Cerebellar nuclear complex (tissue), 1 donor: ENCODE measurements at places on chromosomes 16 and 17.

- DNase-seq, result no peak
These were observed 26.9 kb upstream of the LITAF start for GRCh38 chr16:11613381-11614303.

DNA sequence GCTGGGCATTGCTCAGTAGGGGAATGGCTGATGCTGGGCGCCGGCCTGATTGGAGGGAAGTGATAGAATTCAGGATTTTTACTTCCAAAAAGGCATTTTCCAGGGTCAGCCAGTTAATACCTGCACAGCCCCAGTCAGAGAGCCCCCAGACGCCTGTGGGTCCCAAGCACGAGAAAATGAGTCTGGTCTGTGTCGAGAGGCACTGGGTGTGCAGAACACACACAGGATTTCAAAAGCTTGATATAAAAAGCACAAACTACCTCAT, 164.6 kb upstream of the TNRC6C start:
- no peak for DNase-seq

DNA sequence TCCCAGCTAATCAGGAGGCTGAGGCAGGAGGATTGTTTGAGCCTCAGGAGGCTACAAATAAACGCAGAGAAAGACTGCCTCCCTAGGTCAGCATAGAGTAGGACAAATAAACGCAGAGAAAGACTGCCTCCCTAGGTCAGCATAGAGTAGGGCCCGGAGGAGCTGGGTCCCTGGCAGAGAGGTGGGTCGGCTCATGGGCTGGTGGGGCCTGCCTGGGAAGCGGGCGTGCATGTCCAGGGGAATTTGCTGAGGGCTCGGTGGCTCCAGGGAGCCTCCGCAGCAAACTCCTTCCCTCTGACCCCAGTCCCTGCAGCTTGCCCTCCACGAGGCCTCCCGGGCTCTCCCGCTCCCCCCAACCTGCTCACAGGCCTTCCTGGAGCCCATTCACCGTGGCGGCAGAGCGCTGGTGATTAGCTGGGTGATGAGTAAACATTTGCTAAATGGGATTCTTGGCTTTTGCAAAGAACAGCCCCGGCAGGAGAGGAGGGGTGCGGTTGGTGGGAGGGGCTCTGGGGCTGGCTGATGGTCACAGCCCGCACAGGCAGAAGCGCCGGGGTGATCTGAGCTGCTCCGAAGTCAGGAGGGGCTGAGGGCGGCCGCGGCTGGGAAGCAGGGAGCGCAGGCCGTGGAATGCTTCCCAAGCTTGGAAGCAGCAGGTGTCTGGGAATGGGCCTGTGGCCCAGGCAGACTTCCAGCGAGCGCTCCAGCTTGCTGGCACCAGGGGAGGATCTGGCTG, 93.1 kb downstream of the RTN4RL1 start:
- DNase-seq, result peak; percentile 54

DNA sequence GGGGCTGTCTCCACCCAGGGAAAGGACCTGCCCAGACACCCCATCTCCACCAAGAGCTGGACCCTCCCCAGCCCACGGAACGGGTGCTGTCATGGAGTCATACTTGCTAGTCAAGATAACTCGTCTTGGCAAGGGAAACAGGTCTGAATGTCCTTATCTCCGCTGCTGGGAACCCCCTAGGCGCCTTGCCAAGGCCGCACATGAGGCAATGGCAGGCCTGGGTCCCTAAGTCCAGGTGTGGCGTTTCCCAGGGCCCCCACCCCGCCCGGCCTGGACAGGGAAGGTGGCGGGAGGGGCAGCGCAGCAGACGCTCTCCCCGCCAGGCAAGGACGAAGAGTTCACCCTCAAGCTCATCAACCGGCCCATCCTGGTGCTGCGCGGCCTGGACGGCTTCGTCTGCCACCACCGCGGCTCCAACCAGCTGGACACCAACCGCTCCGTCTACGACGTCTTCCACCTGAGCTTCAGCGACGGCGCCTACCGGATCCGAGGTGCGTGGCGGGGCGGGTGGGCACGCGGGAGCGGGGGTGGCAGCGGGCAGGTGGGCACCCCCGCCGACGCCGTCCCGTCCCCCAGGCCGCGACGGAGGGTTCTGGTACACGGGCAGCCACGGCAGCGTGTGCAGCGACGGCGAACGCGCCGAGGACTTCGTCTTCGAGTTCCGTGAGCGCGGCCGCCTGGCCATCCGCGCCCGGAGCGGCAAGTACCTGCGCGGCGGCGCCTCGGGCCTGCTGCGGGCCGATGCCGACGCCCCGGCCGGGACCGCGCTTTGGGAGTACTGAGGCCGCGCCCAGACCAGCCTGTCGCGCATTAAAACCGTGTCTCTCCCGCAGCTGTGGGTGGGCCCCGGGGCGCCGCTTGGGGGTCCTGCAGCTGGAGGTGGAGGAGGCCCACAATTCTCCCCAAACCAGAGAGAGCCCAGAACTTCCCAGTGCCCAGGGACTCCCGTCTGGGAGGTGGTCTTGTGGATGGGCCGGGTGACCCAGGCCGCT, 8.4 kb downstream of the FSCN2 start:
- no peak for DNase-seq

- DNase-seq, result no peak
These were observed 9.8 kb downstream of the MYO1C start for GRCh38 chr17:1482680-1483079.

DNA sequence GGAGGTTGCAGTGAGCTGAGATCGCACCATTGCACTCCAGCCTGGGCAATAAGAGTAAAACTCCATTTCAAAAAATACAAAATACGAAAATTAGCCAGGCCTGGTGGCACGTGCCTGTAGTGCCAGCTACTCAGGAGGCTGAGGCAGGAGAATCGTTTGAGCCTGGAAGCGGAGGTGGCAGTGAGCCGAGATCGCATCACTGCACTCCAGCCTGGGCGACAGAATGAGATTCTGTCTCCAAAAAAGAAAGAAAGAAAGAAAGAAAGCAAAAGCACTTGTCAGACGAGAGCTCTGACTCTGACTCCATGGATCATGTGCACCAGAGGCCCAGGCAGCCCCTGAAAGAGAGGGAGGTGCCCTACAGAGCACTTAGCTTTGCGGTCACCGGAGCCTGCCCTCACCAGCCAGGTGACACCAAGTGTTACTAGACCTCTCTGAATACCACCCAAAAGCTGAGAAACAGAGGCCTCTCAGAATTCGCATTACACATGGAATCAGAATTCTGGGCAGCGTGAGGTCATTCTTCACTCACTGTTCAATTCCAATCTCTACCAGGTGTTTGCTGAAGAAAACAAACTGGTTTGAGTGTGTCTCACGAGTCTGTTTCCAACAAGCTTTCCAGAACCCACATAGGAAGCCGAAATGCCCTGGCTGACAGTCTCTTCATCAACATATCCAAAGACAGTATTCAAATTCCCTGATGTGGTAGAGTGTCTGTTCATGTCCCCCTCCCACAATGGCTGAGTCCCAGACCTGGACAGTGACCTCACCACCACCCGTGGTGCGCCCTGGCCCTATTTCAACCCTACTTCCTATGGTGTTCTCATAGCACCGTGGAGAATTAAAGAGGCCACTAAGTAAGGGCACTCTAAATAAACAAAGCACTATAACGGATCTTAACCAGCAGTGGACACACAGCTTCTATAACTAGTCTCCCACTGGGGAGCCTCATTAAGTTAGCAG, 1.5 kb downstream of the FLCN start:
- DNase-seq, result no peak

DNA sequence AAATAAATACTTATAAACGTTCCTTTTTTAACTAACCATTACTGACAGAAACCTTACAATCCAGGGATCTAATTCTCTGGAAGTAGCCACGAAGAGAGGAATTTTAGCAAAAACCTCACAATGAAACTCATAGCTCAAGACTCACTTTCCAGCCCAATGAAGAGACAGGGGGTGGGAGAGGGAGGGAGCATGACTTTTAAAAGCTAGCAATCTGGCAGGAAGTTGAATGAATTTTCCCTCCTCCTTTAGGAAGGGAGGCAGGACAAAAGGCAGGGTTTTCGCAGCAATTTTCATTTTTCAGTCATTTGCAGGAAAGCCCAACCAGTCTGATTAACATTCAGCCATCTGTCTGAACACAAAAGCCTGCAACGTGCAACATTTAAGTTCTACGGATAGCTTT, 381.5 kb upstream of the PSMD7 start:
- DNase-seq, result no peak

DNA sequence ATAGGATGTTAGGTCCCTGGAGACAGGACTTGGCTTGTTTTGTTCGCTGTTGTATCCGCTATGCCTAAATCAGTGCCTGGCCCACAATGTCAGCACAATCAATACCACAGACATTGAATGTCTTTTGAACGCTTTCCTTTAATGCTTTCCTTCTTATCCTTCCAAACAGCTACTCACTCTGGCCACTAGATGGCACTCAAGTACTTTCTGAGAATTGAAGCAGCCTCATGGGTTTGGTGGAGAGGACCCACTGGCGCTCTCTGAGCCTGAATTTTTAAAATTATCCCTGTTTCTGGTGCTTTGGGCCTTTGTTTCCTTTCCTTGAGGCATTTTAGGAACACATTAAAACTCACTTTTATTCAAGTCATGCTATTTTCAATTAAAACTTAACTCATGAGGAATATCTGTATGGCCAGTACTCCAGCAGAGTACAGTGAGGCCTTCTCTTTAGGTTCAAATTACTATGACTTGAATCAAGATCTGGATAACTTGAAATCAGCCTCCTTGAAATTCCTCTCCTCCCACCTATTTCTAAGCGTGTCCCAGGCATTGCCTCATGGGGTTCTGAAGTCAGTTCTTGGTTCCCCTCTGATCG, 3.2 kb upstream of the NLRP1 start:
- peak; percentile 15 for DNase-seq

DNA sequence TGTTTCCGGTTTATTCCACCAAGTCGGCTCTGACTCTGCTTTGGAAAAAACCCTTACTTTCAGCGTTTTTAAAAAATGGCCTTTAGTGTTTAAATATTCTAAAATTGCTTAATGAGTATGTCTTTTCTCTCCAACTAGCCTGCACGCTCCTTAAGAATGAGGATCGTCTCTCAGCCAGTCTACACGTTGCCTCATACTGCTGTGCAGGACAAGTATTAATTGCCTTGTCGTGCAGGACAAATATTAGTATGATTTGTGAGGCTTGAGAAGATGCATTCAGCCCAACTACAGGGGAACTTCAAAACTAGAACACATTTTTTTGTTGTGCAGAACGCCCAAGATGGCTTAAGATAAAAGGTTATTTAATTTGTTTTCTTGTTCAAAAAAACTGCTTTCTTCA, 61.2 kb downstream of the MARCHF10 start:
- DNase-seq, result no peak

GRCh38 chr16:14321542-14321941, 250.4 kb downstream of the MRTFB start:
- no peak for DNase-seq

GRCh38 chr17:52536489-52536888, 378.0 kb upstream of the CA10 start:
- DNase-seq, result no peak

DNA sequence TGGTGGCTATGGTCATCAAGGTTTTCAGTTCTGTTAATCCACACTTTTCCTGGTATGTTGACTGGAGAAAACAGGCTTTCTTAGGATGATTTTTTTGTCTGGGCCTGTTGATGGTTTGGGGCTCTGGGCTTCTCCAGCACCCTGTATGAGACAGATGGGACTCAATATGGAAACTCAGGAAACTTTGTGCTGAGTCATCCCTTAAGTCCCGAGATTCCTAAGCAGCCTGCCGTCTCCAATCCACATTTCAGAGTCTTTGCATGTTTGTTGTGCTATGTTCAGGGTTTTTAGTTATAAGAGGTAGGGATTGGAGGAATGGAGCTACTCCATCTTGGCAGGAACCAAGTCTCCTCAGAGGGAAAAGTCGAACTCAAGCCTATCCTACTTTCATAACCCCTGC, 253.3 kb upstream of the FOXF1 start:
- DNase-seq, result no peak

- no peak for DNase-seq
These were observed 314.0 kb upstream of the KCNJ16 start for GRCh38 chr17:69761011-69761410.

DNA sequence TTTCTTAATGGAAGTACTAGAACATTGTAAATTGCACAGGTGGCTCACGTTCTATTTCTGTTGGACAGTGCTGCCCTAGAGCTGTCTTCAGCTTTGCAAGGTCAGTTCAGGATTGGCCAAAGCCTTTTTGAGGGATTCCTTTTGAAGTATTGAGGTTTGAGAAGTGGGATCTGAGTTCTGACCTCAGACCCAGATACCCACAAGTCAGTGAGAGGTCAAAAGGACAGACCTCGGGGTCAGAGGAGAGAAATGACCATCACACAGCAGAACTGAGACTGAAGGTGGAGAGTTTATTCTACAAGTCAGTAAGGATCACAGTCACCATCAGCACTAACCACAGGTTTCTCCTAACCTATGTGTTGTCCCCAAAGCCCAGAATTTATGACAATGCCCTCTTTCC, 1.7 kb downstream of the ACSM5 start:
- DNase-seq, result no peak

DNA sequence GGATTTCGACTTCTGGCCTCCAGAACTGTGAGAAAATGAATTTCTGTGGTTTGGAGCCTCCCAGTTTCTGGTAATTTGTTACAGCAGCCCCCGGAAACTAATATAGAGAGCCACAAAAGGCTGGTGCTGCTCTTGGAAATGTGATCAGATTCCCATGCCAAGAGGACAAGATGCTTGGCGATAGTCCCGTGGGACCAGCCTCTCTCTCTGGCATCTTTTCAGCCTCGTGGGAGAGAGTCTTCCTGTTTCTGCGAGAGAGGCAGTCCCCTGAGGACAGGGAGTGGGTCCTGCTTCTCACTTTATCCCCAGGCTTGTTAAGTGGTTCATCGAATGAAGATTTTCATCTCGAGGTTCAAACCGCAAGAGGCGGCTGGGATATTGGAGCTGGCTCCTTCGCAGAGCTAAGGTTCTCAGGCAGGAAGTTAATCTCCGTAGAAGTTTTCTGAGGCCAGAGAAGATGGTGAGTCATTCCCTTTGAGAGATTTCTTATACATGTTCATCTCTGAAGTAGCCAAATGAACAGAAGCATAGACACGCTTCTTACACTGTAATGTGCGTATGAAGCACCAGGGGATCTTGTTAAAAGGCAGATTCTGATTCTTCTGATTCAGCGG, 211.6 kb upstream of the SDK2 start:
- DNase-seq, result no peak

DNA sequence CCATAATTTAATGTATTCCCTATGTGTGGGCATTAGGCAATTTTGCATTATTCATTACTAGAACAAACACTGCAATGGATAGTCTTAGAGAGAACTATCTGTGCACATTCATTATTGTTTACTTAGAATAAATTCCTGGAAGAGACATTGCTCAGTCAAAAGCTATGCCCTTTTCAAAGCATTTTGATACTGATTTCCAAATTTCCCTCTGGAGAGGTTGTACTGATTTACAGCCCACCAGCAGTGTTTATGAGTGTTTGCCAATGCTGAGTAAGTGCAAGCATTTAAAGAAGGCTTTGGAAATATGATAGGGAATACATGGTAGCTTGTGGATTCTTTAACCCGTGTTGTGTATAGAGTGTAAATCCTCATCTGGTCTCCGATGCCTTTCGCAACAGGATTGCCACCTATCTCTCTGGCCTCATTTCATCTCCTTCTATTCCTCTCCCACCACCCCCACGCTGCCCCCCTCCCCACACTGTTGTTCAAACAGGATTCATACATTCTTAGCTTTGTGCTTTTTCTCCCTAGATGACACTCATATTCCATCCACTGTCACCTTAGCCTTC, 33.4 kb upstream of the MMD start:
- DNase-seq, result no peak
